Esophagus squamous epithelium (tissue), 5 donors: ENCODE measurements at places on chromosomes 4 and X.

GRCh38 chr4:1463088-1463926 lies 57.1 kb upstream of the NKX1-1 start:
- no peak overlapping the region for H3K27ac ChIP-seq
- no peak overlapping the region for H3K4me3 ChIP-seq
- H3K27me3 ChIP-seq = no peaks in the 10 kb centered on the region
- H3K36me3 ChIP-seq = no peaks in the 10 kb centered on the region

GRCh38 chr4:181890911-181891310 lies 352.3 kb upstream of the TENM3 start:
- H3K4me1 ChIP-seq = no peaks in the 10 kb centered on the region
- H3K27ac ChIP-seq = no peak overlapping the region
- DNase-seq = no peak
- no peaks in the 10 kb centered on the region for H3K36me3 ChIP-seq
- no peak overlapping the region for H3K4me3 ChIP-seq

GRCh38 chr4:112885897-112886296 lies 163.6 kb upstream of the ANK2 start:
- no peak overlapping the region for H3K4me3 ChIP-seq
- H3K27me3 ChIP-seq = no peaks in the 10 kb centered on the region
- H3K27ac ChIP-seq = no peak overlapping the region
- H3K4me1 ChIP-seq = no peaks in the 10 kb centered on the region
- DNase-seq = no peak

DNA sequence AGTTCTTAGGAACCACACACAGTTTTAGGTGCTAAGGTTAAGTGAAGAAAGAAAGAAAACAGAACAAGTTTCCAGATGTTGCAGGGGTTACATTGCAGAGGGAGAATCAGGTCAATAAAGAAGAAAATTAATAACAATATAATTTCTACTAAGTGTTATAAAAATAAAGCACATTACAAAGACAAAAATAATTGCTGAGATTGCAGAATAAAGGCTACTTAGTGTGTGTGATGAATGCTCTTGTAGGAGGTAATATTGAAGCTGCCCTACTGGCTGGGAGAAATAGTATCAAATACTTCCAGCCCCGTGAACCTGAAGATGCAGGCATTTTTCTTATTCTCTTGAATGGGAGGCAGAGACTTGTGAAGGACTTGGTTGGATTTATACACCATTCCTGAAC lies 33.2 kb upstream of the FAM9A start:
- H3K36me3 ChIP-seq = no peaks in the 10 kb centered on the region
- no peak overlapping the region for H3K4me3 ChIP-seq
- no peak overlapping the region for H3K27ac ChIP-seq
- DNase-seq = no peak

- no peaks in the 10 kb centered on the region for H3K36me3 ChIP-seq
- no peaks in the 10 kb centered on the region for H3K27me3 ChIP-seq
- H3K4me3 ChIP-seq = no peak overlapping the region
- H3K4me1 ChIP-seq = no peaks in the 10 kb centered on the region
- no peak for DNase-seq
- no peak overlapping the region for H3K27ac ChIP-seq
These were observed 14.7 kb upstream of the ATP8A1 start for GRCh38 chr4:42671431-42672194.

- no peaks in the 10 kb centered on the region for H3K4me1 ChIP-seq
- no peaks in the 10 kb centered on the region for H3K36me3 ChIP-seq
- DNase-seq = no peak
These were observed 50.4 kb upstream of the ELOVL6 start for GRCh38 chr4:110248831-110249253.

DNA sequence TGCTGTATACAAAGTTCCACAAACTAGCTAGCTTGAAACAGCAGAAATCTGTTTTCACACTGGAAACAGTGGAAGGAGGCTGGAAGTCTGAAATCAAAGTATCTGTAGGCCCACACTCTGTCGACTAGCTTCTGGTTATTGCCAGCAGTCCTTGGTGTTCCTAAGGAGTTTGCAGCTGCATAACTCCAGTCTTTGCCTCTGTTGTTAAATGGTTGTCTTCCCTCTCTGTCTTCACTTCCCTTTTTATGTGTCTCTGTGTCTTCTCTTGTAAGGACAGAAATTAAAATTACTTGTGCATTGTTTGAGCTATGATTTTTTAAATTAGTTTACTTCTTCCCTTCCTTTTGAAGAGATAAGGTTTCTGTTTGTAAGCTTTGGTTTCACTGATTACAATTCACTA lies 8.2 kb downstream of the MTHFD2L start:
- no peaks in the 10 kb centered on the region for H3K27me3 ChIP-seq

GRCh38 chrX:147933815-147934214 lies 22.1 kb downstream of the FMR1 start:
- no peaks in the 10 kb centered on the region for H3K36me3 ChIP-seq
- no peak for DNase-seq
- H3K4me3 ChIP-seq = no peak overlapping the region
- H3K4me1 ChIP-seq = no peaks in the 10 kb centered on the region
- H3K27me3 ChIP-seq = no peaks in the 10 kb centered on the region
- H3K27ac ChIP-seq = no peak overlapping the region

DNA sequence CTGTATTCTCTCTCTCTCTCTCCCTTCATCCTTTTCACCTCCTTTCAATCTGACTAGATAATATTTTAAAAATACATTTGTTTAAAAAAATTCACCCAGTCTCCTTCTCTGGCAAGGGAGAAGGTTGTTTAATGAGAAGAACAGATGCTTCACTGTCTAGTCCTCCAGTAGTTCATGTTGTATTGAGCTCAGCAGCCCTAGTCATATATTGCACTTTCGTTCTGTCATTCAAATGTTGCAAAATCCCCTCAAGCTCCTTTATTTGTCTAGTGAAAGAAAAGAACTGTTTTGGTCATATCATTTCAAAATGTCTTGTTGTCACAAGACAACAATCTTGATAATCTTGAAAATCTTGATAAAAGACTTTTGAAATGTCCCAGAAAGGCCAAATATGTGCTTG lies 248.0 kb downstream of the GALNTL6 start:
- no peak for DNase-seq
- H3K4me3 ChIP-seq = no peak overlapping the region
- no peaks in the 10 kb centered on the region for H3K27me3 ChIP-seq

DNA sequence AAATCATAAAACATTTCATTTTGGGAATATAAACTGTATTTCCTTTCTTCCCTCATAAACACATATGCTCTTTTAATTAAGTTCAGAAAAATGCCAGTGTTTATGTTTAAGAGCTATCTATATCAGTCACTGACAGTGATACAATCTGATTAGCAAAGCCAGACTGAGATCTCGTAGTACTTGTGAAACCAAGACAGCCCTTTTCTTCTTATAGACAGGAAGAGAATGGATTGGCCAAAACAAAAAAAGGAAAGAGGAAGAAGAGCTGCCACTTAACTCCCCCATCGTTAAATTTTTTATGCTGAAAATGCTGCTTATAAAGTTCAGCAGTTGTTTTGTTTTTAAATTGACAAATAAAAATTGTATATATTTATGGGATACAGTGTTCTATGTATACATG lies 87.4 kb downstream of the PLAC1 start:
- H3K36me3 ChIP-seq = no peaks in the 10 kb centered on the region
- no peak for DNase-seq
- H3K4me1 ChIP-seq = no peaks in the 10 kb centered on the region
- H3K4me3 ChIP-seq = no peak overlapping the region

DNA sequence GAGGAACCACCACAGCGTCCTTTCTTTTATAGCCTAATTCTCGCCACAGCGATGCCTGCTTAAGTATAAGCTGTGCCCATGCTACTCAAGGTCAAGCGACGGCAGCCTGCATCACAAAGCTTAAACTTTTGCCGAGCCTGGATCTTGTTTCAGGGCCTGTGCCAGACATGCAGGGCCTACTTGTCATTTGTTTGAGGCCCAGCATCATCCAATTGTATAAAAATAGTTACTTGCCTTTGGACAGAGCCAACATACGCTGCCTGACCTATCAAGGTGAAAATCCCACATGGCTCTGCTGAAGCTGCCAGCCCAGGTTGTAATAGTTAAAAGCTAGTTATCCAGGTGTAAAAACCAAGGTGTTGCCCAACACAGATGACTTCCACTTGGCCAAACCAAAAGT lies 107.1 kb downstream of the TMEM131L start:
- no peak overlapping the region for H3K4me3 ChIP-seq
- peaks cover 32% of the 10 kb centered on the region for H3K4me1 ChIP-seq
- DNase-seq = no peak
- no peaks in the 10 kb centered on the region for H3K36me3 ChIP-seq
- H3K27ac ChIP-seq = no peak overlapping the region

DNA sequence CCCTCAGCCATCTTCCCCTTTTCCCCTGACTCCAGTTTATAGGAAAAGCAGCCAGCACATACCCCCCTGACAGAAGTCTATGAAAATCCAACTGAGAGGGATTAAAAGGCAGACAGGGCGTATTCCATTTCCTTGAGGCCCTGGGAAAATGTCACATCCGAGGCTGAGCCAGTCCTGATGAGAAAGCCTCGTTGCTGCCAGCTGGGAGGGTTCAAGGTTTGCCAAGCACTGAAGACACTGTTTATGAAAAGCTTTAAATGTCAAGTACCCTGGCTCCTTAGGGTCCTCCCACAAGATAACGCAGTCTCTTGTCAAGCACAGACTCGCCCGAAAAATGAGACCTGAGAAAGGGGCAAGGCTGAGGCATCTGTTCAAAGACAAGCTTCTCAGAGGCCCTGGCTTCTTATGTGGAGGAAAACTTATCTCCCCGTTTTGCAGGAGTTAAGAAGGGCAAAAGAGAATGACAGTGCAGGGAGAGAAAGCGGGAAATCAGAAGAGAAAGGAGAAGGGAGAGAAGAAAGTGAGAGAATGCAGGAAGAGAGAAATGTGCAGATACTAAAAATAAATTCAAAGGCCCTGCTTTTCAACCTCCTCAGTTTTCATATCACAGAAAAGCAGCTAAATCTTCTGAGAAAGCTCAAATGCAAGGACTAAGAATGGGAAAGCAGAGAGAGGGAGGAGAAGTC lies 44.7 kb downstream of the SCD5 start:
- peak overlapping the region; percentile 64 for H3K27ac ChIP-seq
- H3K4me1 ChIP-seq = peaks cover 16% of the 10 kb centered on the region
- H3K27me3 ChIP-seq = no peaks in the 10 kb centered on the region
- no peak for DNase-seq
- H3K4me3 ChIP-seq = no peak overlapping the region

DNA sequence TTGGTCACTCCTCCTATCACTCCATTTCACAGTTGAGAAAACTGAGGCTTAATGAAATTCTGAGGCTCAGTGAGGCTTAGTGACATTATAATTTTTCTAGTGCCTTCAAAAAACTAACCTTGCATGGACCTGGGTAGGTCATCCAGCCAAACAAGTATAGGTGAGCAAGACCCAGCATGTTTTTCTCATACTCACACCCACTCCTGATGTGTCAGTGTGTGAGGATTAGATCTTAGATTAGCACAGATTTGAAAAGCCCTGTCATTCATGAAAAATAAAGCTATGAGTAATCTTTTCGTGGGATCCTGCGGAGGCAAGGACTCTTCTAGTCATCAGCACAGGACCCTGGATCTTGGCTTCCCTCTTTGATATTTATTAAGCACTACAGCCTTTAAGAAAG lies 146.7 kb downstream of the CHIC2 start:
- no peaks in the 10 kb centered on the region for H3K36me3 ChIP-seq
- DNase-seq = no peak
- peak overlapping the region; percentile 87 for H3K27ac ChIP-seq
- no peaks in the 10 kb centered on the region for H3K27me3 ChIP-seq

GRCh38 chrX:151609222-151609621 lies 45.7 kb downstream of the PASD1 start:
- no peak overlapping the region for H3K27ac ChIP-seq
- no peak for DNase-seq
- H3K36me3 ChIP-seq = no peaks in the 10 kb centered on the region
- H3K27me3 ChIP-seq = no peaks in the 10 kb centered on the region

- no peak for DNase-seq
- no peak overlapping the region for H3K27ac ChIP-seq
- H3K4me3 ChIP-seq = no peak overlapping the region
- no peaks in the 10 kb centered on the region for H3K27me3 ChIP-seq
These were observed 18.0 kb upstream of the MANBA start for GRCh38 chr4:102778720-102779119.

GRCh38 chr4:87523307-87523706 lies 5.9 kb downstream of the SPARCL1 start:
- peaks cover 37% of the 10 kb centered on the region for H3K4me1 ChIP-seq
- H3K4me3 ChIP-seq = no peak overlapping the region
- peak overlapping the region; percentile 96 for H3K27ac ChIP-seq
- DNase-seq = no peak
